EH (cell line): ENCODE measurements at places on chromosomes 13 and 19.

GRCh38 chr19:52034051-52034728 lies 6.0 kb upstream of the ZNF614 start:
- peak; percentile 8 for DNase-seq

DNA sequence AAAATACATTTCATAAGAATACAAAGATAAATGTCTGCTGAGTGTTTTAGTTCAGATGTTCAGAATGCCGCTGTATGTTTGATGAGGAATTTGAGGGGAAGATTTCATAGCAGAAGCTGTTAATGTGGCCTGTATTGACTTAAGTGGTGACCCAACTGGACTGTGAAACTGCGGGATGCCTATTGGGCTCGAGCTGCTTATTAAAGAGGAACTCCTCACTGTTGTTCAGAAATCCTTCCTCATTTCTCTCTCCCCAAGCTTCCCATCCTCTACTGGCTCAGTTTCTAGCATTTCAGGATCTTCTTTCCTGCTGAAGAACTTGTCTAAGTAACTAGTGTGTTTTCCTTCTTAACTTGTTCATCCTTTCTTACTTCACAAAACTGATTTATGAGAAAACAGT lies 20.4 kb downstream of the DGKH start:
- no peak for DNase-seq

- DNase-seq, result no peak
These were observed 85.8 kb upstream of the ZNF91 start for GRCh38 chr19:23481043-23481442.

DNA sequence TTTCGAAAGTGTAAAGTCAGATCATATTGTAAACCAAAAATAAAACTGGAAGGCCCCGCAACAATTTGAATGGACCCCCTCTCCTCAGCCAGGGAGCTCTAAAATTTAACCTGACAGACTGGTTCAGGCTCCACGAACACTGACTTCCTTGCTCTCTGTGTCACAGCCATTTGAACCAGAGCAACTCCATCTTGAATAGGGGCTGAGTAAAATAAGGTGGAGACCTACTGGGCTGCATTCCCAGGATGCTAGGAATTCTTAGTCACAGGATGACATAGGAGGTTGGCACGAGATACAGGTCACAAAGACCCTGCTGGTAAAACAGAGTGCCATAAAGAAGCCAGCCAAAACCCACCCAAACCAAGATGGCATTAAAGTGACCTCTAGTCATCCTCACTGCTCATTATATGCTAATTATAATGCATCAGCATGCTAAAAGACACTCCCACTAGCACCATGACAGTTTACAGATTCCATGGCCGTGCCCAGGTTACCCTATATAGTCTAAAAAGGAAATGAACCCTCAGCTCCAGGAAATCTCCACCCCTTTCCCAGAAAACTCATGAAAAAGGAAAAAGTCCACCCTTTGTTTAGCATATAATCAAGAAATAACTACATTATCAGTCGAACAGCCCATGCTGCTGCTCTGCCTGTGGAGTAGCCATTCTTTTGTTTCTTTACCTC lies 43.1 kb downstream of the RFXAP start:
- DNase-seq, result peak; percentile 28
